Stimulated activated CD8-positive, alpha-beta memory T cell treated with anti-CD3 and anti-CD28 coated beads, Interleukin-15, amount 100 ng/mL, for 4 hours (primary cell): ENCODE measurements at places on chromosomes 11 and 22.

DNA sequence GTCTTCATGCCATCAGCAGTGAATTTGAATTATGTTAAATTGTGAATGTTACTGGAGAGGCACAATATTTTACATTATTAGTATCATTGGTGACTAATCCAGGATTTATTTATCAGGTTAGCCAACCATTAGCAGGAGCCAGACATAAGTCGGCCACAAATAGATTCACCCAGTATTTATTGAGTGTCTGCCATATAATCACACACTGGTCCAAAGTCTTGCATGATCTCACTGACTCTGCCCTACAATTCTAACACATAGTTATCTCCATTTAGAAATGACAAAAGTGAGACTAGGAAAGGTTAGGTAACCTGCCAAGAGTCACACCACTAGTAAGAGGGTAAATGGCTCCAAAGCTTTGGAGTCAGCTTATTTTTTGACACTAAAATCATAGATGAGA, 179.6 kb downstream of the BLID start:
- no peak for DNase-seq

DNA sequence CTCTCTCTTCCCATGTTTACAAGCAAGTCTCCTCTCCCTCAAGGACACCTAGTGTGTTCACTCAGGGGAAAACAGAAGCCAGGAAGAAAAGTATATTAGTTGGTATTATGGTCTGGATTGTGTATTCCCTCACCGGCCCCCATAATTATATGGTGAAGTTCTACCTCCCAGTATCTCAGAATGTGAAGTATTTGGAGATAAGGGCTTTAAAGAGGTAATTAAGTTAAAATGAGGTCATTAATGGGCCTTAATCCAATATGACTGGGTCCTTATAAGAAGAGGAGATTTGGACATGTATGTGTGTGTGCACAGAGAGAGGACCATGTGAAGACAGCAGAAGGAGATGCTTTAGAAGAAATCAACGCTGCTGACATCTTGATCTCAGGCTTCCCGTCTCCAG, 26.5 kb upstream of the THY1 start:
- no peak for DNase-seq

GRCh38 chr22:45512363-45512762, 9.7 kb downstream of the FBLN1 start:
- DNase-seq: no peak

DNA sequence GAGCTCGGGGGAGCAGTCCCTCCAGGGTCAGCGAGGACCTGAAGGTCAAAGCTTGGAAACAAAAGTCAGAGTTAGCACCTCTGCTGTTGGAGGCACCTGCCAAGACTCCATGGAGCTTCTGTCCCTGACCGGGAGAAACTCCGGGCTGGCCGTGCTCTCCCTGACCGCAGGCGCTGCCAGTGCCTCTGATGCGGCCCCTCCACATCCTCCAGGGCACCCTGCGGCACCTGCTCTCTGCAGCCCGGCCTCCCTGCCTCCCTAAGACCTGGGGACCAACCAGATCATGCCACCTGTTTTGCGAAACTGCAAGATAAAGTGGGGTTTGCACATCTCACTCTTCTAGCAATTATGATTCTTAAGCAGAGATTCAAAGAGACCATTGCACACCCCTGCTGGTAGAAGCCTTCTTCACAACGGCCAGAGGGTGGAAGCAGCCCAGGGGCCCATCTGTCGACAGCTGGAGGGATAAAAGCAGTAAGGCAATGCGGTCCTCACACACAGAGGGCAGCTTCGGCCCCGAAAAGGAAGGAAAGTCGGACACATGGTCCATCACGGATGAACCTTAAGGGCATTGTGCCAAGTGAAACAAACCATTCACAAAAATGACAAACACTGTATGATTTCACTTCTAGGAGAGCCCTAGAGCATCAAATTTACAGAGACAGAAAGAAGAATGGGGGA, 477.1 kb downstream of the BRD1 start:
- DNase-seq: no peak

DNA sequence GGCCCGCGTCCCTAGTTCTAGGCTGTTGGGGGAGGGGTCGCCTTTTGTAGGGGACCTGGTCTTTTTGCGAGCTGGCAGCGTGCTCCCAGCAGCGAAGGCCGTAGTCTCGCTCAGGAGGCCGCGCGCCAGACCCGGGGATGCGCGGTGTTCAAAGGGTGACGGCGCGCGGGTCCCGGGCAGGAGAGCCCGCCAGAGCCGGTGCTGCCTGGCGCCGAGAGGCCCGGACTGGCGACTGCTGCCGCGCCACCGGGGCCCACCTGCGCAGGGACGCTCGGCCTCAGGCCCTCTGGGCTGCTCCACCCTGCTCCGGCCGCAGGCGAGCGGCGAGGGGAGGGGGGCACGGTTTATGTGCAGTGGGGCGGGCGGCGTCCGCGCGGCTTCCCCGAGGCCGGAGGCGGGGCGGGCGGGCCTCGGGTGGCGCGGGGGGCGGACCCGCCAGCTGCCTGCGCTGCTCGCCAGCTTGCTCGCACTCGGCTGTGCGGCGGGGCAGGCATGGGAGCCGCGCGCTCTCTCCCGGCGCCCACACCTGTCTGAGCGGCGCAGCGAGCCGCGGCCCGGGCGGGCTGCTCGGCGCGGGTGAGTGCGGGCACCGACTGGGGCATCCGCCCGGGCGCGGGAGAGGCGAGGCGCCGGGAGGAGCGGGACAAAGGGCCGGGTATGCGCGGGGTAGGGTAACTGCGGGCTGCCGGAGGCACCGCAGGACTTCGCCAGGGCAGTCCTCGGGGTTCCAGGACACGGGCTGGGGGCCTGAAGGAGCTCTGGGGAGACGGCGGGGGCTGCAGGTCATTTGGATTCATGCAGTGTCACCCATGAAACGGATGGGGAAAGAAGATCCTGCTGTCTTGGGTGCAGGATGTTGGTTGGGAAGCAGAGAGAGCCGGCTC, at the start of gene PRSS23:
TSS of gene PRSS23 (plus strand) at position 467 of the 884 bp plus-strand sequence. CDS start 7,102 bp downstream, outside the sequence.
- no peak for DNase-seq

- DNase-seq: no peak
Measured at GRCh38 chr11:66268952-66269905, 790 bp downstream of the RAB1B start.

DNA sequence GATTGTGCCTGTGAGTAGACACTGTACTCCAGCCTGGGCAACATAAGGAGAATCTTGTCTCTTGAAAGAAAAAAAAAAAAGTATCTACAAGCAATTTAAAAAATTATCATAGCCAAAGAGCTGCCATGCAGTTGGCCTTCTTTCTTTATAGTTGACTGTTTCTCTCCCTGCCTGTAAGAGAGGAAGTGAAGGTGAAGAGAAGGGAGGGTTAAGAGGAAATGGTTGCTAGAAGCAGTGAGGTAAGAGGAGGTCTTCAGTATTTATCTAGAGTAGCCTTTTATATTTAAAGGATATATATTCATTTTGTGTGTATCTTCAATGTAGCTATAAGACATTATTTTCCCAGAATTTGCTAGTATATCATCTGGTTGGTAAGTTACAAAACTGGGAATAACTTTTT, 217.9 kb downstream of the TMEM135 start:
- DNase-seq: no peak

GRCh38 chr11:117096201-117096991, 1.8 kb downstream of the SIK3 start:
- DNase-seq: peak; percentile 11

DNA sequence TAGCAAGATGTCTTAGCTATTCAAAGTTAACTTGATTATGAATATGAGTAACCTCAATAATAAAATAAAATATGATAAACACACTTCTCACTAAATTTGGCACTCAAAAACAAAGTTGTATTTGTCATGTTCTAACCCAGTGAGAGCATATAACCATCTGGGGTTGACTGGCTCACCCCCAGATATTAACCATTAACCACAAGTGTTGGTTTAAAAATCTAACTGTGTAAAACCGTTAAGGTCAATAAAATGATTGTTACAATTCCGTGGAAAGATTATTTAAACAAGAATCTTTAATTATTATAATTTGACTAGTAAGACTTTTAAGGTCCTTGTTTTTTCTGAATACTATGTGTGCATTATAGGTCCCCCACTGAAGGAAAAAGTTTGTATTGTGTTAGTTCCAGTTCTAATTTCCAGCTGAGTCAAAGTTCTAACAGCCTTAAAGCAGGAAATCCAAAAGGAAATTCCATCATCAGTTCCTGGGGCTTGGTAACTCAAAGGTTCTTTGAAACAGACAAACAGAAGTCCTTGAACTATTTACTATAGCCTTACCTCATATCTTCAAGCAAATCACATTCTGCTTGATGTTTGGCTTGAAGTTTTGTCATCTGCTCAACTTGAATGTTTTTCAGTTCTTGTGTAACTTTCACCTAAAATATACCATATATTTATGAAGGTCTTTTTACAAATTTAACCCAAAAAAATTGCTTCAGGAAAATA, 2.5 kb downstream of the FCHSD2 start:
- DNase-seq: no peak

GRCh38 chr11:44776551-44777208, 49.9 kb downstream of the TSPAN18 start:
- DNase-seq: no peak

- DNase-seq: no peak
Measured at GRCh38 chr11:75562836-75563484, 907 bp downstream of the SERPINH1 start.

DNA sequence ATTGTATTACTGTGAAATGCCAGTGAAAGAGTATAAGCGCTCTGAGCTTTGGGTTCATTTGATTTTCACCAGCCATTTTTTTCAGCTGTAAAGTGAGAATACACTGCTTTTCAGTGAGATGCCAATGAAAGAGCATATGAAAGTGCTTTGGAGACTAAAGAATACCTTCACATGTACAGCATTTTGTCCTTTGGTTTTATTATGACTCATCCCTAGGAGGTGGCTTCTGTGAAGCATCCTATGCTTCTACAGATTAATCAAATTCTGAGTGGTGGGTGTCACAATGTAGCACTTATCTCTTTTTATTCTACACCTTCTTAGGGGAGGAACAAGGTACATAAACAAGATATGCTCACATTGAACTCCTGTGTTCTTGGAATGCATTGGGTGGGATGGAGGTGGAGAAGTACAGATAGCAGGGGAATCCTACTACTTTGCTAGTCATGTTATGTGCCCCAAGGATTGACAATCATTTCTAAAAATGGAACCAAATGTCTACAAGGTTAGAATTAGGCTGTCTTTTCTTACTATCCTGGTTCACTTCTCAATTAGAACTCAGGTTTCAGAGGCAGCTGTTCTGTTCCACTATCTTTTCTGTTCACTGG, 18.7 kb downstream of the TRIM44 start:
- no peak for DNase-seq

- DNase-seq: no peak
Measured at GRCh38 chr22:44166498-44167276, 14.0 kb upstream of the PARVG start.

- DNase-seq: no peak
Measured at GRCh38 chr11:99423428-99423983, 402.8 kb downstream of the CNTN5 start.

DNA sequence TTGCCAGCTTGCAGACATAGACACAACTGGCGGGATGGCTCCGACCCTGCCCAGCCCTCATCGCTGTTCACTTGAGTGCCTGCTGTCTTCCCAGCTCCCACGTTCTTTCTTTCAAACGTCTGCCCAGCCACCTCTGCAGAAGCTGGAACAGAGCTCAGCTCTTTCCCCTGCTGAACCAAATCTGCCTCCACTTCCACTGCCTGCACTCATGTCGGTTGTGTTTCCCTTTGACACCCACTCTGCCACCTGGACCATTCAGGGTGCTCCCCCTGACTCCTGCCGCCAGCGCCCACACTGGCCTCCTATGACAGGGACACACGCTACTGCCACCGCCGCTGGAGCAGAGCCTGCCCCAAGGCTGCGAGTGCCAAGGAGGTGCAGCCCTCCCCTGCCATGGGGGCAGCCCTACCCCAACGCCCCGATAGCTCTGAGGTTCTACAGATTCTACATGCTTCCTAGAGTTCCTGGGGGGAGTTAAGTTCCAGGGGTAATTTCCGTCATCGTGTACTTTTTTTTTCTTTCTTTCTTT, 37.9 kb downstream of the TST start:
- DNase-seq: no peak

- DNase-seq: no peak
Measured at GRCh38 chr11:83836883-83837654, 550.9 kb upstream of the CCDC90B start.

- no peak for DNase-seq
Measured at GRCh38 chr11:12150831-12151382, 40.5 kb downstream of the MICAL2 start.

DNA sequence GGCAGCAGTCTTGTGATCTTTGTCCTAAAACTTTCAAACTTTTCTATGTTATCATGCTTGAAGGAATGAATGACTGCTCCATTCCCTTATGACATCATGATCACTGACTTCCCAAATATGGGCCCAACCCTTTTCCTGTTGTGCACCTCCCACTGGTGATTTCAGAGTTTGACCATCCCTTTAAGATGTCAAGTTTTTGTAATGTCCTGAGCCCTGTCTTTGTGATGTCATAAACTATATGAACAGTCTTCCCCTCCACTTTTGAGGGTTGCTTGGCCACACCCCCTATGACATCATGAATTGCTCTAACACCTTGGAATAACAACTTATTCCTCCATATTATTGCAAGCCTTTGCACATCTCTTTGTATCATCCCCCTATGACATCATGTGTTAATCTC, 16.5 kb upstream of the NUCB2 start:
- no peak for DNase-seq

- DNase-seq: no peak
Measured at GRCh38 chr22:37801946-37802309, 5.8 kb upstream of the GCAT start.

DNA sequence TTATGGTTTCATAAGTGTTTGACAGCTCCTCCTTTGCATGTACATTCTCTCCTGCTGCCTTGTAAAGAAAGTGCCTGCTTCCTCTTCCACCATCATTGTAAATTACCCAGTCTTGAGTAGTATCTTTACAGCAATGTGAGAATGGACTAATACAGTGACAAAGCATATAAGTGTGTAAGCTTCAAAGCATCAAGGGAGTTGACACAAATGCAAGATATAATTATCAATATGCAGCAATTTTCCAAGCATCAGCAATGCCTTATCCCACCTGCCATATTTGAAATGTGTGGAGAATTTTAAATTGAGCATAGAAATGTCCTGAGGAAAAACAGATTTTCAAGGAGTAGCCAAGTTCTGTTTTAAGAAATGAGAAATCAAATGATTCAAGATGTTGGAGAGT, 1.7 kb upstream of the OR5AL1 start:
- no peak for DNase-seq

- DNase-seq: no peak
Measured at GRCh38 chr11:71109586-71109985, 142.8 kb downstream of the SHANK2 start.

GRCh38 chr11:57424792-57425564, 1.9 kb downstream of the SLC43A3 start:
- DNase-seq: peak; percentile 88

GRCh38 chr22:48663297-48663696, 1164.4 kb downstream of the BRD1 start:
- DNase-seq: no peak

GRCh38 chr11:12245549-12246016, 131.8 kb upstream of the PARVA start:
- DNase-seq: no peak

- DNase-seq: no peak
Measured at GRCh38 chr22:45974498-45974897, 2.5 kb downstream of the WNT7B start.

DNA sequence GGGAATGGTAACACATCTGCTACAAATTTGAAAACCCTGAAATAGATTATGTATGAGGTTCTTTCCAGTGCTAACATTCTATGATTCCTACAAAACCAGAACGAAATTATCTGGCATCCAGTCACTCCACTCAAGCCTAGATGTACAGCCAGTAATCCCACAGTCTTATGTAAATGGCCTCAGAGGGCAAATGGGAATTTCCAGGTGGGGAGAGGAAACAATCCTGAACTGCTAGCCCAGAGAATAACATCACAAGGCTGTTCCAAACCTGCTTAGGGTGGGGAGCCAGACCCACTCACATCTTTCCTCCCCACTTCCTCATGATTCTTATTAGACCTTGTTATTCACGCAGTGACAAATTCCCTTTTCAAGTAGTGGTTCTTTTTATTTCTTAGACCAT, 3.5 kb downstream of the FIBIN start:
- no peak for DNase-seq
